ENCODE measurements at places on chromosomes 12 and 14.

DNA sequence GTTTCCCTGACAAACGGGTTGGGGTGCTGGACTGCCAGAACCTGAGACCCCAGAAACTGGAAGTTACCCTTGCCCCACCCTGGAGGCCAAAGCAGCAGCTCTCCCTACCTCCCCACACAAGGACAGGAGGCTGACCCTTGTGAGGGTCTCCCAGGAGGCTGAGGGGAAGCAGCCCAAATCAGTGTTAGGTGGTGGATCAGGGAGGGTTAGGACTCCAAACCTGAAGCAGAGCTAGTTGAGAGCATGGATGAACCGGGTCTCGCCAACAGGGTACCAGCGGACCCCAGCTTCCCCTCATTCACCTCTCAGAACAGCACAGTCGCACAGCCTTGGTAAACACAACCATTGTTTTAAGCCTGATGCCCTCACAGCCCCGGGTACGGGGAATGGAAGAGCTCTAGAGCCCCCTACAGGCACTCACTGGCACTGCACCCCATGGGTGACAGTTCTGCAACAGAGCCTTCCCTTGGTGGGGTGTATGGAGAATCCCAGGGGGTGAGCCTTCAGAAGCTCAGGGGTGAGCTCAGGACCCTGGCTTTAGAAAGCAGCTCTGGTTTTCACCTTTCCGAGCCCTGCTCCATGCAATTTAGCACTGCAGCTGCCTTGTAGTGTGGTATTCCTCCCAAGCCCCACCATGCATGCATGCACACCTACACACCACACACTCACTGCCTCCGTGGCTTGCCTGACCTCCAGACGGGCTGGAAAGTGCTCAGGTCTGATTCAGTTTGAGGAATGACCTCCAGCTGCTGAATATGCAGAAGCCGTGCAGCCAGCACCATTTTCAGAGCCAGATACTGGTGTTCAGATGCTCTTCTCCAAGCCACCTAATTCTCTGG lies 11.2 kb downstream of the ESRRB start:
- DNase-seq = peak; percentile 39
- H3K4me1 ChIP-seq = no peaks in the 10 kb centered on the region
- no peak overlapping the region for H3K4me3 ChIP-seq

- no peaks in the 10 kb centered on the region for H3K27me3 ChIP-seq
- no peak overlapping the region for H3K4me3 ChIP-seq
- no peak for DNase-seq
- H3K27ac ChIP-seq = no peak overlapping the region
Measured at GRCh38 chr14:58861586-58861985, 223.8 kb downstream of the DACT1 start.

DNA sequence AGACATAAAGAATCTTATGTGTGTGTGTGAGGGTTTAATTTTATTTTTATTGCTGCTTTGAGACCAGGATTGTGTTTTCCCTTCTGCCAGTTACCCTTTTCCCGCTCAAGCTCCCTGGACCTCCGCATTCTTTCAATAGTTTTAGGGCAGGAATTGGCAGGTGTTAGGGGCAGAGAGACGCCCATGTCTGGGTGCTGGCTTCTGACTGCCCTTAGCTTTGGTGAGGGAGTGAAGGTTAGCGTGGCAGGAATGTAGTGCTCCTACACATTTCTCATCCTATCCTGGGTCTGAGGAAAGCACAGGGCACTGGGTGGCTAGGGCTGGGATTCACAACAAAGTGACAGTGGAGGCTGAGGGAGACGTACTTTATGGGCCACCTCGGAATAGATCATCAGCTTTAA lies 428.1 kb downstream of the ZFP36L1 start:
- no peak for DNase-seq
- no peaks in the 10 kb centered on the region for H3K27me3 ChIP-seq
- H3K27ac ChIP-seq = peak overlapping the region; percentile 70
- H3K36me3 ChIP-seq = no peaks in the 10 kb centered on the region
- peaks cover 88% of the 10 kb centered on the region for H3K4me1 ChIP-seq

- H3K4me3 ChIP-seq = no peak overlapping the region
- DNase-seq = no peak
- no peaks in the 10 kb centered on the region for H3K27me3 ChIP-seq
- H3K27ac ChIP-seq = no peak overlapping the region
Measured at GRCh38 chr12:12839873-12840579, 26.9 kb downstream of the DDX47 start.

DNA sequence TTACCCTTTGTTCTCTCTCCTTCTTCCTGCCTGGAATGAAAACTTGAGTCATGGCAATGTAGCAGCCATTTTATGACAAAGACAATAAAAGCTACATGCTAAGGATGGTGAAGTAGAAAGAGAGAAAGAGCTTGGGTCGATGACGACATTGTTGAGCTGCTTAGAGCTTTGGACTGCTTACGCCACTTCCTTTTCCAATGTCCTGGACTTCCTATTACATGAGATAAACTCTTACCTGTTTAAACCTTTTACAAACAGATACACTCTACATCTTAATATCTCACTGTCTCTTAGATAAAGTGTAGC lies 70.1 kb downstream of the PEBP1 start:
- no peak for DNase-seq
- H3K36me3 ChIP-seq = peaks cover 21% of the 10 kb centered on the region
- H3K4me3 ChIP-seq = no peak overlapping the region
- H3K27ac ChIP-seq = no peak overlapping the region
- H3K27me3 ChIP-seq = no peaks in the 10 kb centered on the region

Measured in tibial nerve (tissue), 4 donors.